ENCODE measurements at places on chromosomes 4 and X.

- no peak for DNase-seq
Observed at GRCh38 chr4:87392183-87392582, 1.2 kb upstream of the HSD17B11 start.

- DNase-seq = no peak
Observed at GRCh38 chr4:70297576-70297975, 37.2 kb upstream of the CABS1 start.

GRCh38 chr4:179751669-179752068, 2309.4 kb upstream of the AGA start:
- no peak for DNase-seq

DNA sequence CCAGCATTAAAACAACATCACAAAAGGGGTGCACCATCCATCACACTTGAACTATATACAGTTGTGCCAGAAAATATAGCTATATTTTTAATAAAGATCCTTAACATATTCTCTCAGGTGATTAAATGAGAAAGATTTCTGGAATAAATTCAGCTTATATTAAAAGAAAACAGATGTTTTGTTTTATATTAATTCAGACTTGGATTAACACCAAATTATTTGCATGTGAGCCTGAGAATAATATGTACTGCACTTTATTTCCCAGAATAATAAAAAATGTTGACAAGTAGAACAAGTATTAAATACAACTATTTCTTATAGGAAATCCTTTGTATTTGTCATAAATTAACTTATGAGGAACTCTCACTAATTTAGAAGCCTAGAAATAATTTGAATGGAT, 1467.4 kb downstream of the RAPGEF2 start:
- DNase-seq = no peak

DNA sequence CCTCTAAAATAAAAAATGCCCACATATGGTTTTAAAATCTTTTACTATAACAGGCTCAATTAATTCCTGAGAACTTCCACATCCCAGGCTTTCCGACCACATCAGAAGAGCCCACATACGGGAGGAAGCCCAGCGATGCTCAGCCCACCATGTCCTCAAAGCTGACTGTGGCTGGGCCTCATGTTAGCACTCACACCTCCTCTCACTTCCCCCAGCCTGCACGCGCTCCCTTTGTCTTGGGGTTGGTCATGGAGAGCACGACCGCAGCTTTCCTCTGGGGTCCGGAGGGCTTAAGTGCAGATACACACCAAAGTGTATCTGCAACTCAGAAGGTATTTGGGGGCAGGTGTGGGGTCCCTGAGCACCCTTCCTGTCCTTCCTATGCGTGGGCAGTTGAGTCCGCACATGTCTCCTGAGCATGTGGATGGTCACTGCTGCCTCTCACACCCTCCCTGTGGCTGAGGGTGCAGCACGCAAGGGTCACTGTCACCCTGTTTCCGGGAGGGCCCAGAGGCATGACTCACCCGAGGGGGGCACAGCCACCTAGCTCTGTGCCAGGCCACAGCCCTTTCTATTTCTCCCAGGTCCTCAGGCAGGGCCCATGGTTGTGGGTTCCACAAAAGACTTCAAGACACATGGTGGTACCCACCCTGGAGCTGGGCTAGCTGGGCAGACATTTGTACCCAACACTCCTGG, 21.2 kb downstream of the WDR1 start:
- no peak for DNase-seq

DNA sequence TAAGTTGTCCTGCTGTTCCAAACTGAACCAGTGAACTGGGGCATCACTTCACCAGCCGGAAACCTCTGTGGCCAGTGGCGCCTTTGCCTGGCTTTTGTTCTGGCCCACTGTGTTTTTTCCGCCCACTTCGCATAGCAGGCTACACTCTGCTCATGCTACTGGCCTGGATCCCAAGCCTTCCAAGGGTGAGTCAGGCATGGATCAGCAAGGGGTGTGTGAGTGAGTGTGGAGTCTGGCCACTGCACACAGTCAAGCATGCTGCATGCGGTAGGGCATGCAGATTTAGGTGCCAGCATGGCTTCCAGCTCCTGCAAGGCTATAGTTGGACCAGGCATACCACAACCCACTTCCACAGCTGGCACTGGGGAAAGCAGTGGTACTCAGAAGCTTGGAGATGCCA, 1967.9 kb downstream of the C4orf33 start:
- DNase-seq = no peak

GRCh38 chr4:11483046-11483445, 54.4 kb upstream of the HS3ST1 start:
- no peak for DNase-seq

GRCh38 chr4:18318682-18319388, 297.3 kb upstream of the LCORL start:
- DNase-seq = peak; percentile 40

Measured in heart left ventricle (tissue), 16 donors.